ENCODE measurements at places on chromosomes 2 and 18.

DNA sequence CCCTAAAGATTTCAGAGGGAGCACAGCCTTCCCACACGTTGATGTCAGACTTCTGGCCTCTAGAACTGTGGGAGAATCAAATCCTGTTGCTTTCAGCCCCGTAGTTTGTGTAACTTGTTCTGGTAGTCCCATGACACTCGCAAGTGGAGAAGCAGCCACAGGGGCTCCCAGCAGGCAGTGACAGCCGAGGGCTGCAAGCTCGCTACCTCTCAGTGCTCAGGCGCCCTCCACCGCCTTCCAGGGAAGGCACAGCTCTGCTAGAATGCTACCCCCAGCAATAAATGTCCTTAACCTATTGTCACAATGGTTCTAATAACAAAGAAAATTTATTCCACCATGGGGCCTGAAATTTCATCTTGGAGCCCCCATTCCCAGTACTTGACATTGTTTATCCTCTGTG, 143.1 kb upstream of the ZNF236 start:
- DNase-seq: no peak

GRCh38 chr2:11995456-11995855, 249.0 kb downstream of the LPIN1 start:
- DNase-seq: no peak

DNA sequence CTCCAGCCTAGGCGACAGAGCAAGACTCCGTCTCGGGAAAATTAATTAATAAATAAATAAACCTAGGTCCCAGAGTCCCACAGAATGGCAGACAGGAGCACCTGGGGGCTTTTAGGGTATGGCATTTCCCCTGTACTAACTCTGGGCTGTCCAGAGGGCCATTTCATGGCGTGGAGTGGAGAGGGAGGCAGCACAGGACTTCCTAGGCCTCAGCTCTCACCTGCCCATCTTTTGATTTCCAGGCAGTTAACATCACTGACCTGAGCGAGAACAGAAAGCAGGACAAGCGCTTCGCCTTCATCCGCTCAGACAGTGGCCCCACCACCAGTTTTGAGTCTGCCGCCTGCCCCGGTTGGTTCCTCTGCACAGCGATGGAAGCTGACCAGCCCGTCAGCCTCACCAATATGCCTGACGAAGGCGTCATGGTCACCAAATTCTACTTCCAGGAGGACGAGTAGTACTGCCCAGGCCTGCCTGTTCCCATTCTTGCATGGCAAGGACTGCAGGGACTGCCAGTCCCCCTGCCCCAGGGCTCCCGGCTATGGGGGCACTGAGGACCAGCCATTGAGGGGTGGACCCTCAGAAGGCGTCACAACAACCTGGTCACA, 5.1 kb downstream of the IL1RN start:
- no peak for DNase-seq

DNA sequence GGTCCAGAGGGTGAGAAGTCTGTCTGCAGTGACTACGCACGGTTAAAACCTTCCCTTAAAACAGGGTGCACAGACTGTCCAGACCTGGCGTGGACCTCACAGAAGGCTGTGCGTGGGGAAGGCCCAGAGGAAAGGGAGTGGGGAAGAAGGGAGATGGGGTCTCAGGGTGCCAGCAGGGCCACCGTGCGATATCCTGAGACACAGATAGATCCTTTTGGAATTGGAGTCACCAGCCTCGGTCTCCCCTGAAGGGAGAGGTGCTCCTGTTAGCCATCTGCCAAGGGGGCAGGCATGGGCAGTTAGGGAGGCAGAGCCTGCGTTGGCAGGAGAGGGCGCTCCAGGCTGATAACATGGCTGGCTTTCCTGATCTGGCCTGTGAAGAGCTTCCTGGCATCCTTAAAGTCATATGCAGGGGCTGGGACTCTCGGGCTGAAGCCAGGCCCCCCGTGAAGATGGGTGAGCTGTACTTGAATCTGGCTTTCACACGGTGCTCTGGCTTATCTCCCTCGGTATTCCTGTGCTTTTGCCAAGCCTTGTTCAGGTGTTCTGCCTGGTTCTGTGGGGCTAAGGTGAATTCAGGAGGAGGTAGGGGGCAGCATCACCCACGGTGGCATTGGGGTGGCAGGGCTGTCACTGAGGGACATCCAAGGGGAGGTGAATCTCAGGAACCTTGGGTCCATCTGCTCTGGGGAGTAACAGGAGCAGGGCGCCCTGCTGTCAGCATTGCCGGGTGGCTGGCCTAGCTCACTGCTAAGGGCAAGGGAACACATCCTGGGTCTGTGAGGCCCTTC, 107.2 kb upstream of the SMAD2 start:
- no peak for DNase-seq

- no peak for DNase-seq
Measured at GRCh38 chr2:88852753-88853402, 161.4 kb downstream of the RPIA start.

- DNase-seq: no peak
Measured at GRCh38 chr18:67239826-67240225, 276.7 kb downstream of the DSEL start.

GRCh38 chr18:10417664-10418063, 36.8 kb upstream of the APCDD1 start:
- DNase-seq: no peak

Measured in CD4-positive, alpha-beta T cell (primary cell).